ENCODE measurements at places on chromosomes 3 and 15.

DNA sequence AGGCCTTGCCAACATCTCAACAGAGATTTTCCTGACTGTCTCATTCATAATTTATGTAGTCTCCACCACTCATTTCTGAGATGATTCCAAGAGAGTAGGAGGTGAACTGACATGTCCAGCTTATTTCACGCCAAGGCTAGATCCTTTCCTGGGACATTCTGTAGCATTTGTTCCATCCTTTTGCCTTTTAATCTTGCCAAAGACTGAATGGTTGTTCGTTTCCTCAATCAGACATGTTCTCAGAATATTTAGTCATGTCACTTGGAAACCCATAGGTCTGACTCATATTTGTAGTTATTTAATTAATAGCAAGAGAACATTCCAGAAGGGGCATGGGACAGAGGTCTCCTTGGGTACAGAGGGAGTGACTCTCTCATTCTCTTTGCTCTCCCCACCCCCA lies 80.9 kb downstream of the DHX36 start:
- DNase-seq, result no peak

GRCh38 chr15:68712886-68713285 lies 107.8 kb downstream of the ANP32A start:
- DNase-seq, result no peak

- peak; percentile 53 for DNase-seq
Measured at GRCh38 chr3:45955017-45955647, 11.9 kb downstream of the CXCR6 start.

DNA sequence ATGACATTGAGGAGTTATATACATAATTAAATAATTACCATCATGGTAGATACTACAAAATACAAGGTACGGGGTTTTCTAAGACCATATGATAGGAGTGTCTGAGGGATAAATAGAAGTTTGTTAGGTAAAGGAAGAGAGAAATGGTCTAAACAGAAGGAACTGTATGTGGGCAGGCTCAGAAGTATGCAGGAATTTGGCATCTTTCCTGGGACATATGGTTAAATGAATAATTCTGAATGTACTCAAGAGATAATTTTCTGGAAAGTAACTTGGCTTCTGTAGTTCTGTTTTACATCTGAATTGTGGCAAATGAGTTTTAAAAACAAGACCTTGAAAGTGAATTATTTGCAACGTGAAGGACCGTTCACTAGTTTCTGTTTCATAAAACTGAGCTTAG lies 17.5 kb downstream of the LMCD1 start:
- no peak for DNase-seq

GRCh38 chr3:118792191-118792590 lies 242.5 kb downstream of the IGSF11 start:
- DNase-seq, result no peak

- no peak for DNase-seq
Measured at GRCh38 chr15:77418391-77418965, 1.4 kb downstream of the PEAK1 start.
